ENCODE measurements at places on chromosomes 12 and 14.

GRCh38 chr12:93311827-93312226 lies 65.9 kb upstream of the NUDT4 start:
- no peak for DNase-seq

DNA sequence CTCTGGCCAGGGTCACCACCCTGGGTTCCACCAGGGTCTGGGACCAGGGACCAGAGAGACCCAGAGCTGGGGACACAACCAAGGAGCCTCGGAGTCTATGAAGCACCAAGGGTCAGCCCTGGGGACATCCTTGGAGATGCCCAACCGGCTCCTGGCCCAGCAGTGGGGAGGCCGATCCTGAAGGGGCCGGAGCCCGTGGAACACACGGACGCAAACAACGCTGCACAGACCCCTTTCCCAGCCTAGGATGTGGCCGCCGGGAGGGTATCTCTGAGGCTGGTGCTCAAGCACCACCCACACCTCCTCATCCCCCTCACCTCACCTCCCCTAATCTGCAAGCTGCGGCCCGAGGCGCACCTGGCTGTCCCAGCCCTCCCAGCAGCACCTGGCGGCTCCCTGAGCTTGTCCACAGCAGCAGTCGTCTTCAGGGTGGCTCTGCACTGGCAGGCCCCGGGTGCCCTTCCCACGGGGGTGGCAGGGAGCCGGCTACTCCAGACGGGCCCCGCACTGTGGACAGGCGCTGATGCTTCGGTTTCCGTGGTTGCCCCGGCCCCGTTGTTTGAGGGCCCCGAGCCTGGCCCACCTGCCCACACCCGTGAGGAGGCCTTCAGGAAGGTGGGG lies 146.8 kb upstream of the C14orf180 start:
- no peak for DNase-seq

DNA sequence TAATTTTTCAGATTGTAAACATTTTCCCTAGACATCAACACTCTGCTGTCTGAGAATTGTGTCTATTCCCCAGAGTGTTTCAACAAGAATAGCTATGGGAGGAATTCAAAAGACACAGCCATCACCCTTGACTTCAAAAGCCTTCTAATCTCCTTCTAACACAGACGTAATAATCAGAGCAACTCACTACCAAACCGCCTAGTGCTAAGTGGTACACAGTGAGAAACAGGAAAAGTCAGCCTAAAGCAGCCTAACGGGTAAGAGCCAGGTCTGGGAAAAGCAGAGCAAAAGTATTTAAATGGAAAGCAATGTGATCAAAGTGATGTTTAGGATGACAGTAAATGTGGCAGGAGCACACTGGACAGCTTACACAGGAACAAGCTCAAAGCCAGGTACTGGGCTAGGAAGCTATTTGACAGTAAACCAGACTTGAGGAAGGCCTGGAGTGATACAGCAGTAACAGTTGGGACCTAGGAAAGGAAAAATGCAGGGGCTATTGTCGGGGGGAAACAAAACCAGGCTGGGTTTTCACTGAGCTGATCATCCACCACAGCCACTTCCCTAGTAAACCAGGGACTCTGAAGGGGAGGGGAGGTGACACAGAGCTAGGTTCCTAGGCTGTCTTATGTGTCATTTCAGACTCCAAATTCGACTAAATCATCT lies 29.4 kb downstream of the CORO1C start:
- no peak for DNase-seq

DNA sequence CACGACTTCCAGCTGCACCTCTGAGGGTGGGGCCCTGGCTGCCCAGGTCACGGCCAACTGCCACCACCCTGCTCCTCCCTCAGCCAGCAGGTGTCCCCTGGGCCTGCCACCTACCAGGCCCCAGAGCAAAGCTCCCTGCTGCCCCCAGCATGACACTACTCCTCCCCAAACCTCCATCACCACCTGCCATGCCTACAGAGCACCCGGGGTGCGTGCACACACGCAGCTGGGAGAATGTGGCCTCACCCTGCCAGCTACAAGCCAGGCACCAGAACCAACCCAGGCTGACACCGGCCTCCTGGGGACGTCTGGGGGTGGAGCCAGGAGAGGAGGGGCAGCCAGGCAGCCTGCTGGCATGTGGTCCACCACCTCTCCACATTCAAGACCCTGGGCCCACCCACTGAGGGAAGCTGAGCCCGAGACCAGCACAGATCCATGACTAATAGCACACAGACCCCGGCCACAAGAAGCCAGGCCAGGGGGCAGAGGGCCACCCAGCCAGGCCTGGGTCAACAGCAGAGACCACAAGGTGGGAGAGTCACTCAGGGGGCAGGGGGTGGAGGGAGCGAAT lies 3.4 kb downstream of the JAG2 start:
- DNase-seq = no peak

Measured in amniotic stem cell (primary cell).